AG09319 (cell line): ENCODE measurements at places on chromosomes 12 and 14.
A peak's percentile ranks its signal among the peaks of the same experiment; 100 is the strongest.

- no peak for DNase-seq
Observed at GRCh38 chr12:121166356-121166755, 33.7 kb downstream of the P2RX7 start.

GRCh38 chr12:104638218-104638850, 181.6 kb downstream of the CHST11 start:
- DNase-seq: no peak

- no peak for DNase-seq
Observed at GRCh38 chr12:12734054-12734453, 16.9 kb downstream of the CDKN1B start.

DNA sequence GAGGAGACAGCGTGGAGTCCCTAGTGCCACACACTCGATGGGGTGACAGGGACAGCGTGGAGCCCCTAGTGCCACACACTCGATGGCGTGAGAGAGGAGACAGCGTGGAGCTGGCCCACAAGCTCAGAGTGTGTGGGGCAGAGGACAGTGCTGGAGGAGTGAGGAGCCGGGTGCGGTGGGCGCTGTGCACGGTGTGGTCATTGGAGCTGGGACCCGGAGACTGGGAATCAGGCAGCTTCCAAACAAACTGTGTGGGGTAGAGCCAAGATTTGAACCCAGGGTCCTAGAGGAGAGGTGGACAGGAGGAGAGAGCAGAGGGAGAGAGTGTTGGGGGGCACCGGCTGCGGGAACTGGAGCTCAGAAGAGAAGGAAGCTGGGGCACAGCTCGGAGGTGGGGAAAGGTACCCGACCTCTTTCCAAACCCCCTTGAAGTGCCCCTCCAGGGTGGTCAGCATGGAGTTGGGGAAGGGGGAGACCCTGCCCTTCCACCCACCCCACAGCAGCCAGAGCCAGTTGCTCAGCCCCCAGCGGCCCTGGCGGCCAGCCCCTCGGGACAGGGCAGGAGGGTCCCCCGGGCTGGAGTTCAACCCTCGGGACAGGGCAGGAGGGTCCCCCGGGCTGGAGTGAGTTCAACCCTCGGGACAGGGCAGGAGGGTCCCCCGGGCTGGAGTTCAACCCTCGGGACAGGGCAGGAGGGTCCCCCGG, 91.0 kb downstream of the NOC4L start:
- no peak for DNase-seq

DNA sequence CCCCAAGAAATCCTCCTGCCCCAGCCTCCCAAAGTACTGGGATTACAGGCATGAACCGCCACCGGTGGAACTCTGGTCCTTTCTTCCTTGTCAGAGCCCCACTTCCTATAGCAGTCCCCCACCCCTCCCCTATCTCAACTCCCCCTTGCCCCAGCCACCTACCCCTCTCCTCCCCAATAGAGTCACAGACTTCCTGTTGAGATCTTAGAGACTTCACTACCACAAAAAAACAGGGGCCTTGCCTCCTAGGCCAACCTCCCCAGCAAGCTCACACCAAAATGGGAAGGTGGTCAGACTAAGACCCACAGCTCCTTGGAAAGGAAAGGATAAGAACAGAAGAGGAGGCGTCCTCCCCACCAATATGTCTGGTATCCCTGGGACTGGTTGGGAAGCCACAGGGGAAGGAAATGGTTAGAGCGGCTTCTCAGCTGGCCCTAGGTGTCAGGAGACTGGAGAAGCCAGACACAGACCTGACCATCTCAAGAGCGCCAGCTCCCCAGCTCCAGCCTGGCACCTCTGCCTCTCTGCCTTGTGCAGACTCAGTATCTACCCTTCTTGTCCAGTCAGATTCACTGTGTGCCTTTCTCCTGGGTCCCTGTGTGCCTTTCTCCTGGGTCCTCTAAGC, 8.5 kb downstream of the ITGB7 start:
- no peak for DNase-seq

- DNase-seq: peak; percentile 64
Observed at GRCh38 chr12:14952299-14952921, 9.0 kb downstream of the ARHGDIB start.

- DNase-seq: no peak
Observed at GRCh38 chr14:32571995-32572866, 243.1 kb downstream of the AKAP6 start.

GRCh38 chr12:14366209-14367039, 942 bp downstream of the ATF7IP start:
- DNase-seq: peak; percentile 10

DNA sequence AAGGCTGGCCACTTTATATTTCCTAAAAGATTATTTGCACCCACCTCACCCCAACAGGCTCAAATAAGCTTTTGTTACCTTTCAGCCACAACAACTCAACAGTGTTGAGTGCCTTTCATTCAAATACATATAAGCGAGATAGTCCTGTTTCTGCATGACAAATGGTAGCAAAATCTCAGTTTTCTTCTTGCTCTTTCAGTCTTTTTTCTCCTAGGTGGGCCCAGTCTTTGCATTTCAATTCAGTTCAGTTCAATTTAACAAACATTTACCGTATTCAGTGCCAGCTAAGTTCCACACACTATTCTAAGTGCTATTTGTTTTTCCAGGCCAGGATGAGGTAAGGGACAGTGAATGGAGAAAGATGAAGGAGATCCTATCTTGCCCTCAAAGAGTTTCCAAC, 25.9 kb upstream of the BMP4 start:
- no peak for DNase-seq

- DNase-seq: no peak
Observed at GRCh38 chr12:47636908-47637780, 68.7 kb downstream of the RPAP3 start.

DNA sequence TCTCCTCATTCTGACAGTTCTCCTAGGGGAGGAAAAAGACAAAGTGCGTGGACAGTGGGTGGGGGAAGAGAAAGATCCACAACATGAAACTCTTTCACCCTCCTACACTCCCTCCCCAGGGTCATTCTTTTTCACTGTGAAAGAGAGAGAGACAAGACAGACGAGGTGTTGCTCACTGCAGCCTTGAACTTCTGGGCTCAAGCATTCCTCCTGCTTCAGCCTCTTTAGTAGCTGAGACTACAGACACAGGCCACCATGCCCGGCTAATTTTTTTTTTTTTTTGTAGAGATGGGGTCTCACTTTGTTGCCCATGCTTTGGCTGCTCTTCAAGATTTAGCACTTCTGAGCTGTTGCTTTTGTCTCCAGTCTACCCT, 2.7 kb downstream of the GPX2 start:
- DNase-seq: no peak

DNA sequence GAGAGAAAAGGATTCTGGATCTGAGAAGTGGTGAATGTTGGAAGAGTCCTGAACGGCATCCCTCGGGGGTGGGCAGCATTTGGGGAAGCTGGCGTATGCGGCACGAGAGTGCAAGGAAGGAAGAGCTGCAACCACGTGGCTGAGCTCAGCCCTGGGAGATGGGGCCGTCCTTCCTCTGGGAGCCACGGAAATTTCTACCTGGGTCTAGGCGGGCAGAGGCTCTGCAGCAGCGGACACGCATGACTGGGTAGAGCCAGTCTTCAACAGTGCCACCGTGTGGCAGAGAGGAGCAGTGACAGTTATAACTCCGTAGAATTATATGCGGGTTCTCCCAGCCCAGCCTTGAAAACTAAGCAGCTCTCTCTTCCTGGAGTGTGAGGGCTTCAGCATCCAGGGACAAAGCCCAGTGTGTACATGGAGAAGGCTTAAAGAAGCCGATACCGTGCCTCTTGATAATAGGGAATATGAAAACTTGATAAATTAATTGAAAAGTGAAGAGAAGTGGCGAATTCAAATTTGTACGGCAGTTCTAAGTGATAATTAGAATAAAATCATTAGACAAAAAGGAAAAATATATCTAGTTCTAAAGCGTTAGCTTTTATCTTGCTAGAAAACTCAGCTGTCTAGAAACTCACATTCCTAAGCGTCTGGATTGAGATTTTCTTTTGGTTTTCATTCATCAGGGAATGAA, 82.9 kb upstream of the STXBP6 start:
- DNase-seq: no peak

DNA sequence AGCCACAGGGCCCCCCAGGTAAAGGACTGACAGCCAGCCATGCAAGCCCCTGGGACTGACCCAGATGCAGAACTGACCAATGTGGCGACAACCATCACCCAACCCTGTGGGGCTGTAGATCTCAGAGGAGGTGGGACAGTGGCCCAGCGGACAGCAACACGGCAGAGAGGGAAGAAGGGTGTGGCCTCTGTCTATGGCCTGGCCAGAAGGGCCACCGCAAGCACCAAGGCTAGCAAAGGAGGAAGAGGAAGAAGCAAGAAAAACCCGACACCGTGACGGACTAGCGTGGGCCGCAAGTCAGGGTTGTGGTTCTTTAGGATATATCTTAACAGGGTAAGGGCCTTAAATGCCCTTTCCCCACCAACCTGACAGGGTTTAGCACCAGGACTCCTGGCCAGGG, 71.2 kb downstream of the ITPK1 start:
- DNase-seq: no peak

GRCh38 chr12:27899151-27899661, 73.3 kb downstream of the PTHLH start:
- peak; percentile 73 for DNase-seq

DNA sequence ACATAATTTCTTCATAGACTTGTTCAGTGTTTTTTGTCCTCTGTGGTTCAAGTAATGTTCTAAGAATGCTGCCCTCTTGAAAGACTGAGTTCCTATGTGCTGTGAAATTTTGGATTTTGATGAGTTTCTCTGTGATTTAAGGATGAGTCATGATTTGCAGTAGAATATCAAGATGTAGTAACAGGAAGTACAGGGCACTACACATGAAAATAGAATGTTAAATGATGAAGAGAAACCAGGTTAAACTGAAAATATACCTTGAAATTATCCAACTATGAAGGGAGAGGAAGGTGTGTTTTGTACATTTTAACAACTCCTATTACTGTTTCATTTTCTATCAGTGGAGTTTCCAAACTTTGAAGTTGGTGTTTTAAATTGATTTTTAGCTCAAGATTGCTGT, 4.8 kb downstream of the ELK3 start:
- DNase-seq: no peak

DNA sequence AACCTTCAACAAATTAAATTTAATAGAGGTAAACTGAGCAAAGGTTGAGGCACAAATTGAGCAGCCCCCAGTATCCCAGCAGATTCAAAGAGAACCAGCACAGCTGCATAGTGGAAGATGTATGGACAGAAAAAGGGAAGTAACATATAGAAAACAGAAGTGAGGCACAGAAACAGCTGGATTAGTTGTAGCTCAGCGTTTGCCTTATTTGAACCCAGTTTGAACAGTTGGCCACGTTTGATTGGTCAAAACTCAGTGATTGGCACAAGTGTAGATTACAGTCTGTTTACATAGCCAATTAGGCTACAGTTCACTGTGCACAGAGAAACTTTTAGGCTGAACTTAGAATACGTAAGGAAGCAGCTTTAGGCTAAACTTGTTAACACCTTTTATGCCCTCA, 315.5 kb downstream of the RMST start:
- no peak for DNase-seq

GRCh38 chr14:81123811-81124210, 96.9 kb downstream of the GTF2A1 start:
- DNase-seq: no peak

- no peak for DNase-seq
Observed at GRCh38 chr12:92732216-92732615, 29.4 kb downstream of the PLEKHG7 start.

DNA sequence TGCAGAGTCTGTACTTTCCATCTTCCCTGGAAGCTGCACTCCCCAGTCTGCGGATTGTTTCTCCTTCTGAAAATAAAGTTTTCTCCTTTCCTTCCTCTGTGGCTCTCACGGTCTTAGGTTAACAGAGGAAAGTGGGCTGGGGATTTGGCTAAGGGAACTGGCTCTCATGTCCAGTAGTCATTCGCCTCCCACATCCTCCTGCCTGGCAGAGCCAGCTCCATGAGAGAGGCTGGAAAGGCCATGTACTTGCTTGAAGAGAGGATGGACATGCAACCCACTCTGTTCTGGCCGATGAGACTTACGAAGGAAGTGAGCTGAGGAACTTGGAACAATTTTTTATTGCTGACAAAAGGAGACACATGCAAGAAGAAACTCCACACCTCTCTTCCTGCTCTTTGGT, 18.9 kb upstream of the RGS6 start:
- DNase-seq: no peak

- DNase-seq: no peak
Observed at GRCh38 chr14:88584451-88584850, 21.6 kb downstream of the ZC3H14 start.

- no peak for DNase-seq
Observed at GRCh38 chr12:48678551-48679185, 3.4 kb downstream of the KANSL2 start.

DNA sequence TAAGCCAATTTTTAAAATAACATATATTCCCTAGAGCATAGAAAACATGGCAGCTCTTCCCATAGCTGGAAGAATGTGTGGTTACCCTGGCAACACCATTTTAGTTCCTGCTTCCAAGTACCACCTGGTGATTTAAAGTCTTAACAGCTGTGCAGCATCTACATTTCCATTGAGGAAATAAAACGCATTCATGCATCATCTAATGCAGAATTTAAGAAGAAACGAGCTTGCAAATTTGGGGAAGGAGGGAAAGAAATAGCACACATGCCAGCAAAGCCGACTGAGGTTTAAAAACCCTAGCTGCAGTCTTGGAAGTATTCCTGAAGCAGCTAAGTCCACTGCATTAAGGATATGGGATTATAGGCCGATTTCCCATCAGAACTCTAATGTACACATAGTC, 22.8 kb upstream of the SLC38A2 start:
- DNase-seq: no peak

DNA sequence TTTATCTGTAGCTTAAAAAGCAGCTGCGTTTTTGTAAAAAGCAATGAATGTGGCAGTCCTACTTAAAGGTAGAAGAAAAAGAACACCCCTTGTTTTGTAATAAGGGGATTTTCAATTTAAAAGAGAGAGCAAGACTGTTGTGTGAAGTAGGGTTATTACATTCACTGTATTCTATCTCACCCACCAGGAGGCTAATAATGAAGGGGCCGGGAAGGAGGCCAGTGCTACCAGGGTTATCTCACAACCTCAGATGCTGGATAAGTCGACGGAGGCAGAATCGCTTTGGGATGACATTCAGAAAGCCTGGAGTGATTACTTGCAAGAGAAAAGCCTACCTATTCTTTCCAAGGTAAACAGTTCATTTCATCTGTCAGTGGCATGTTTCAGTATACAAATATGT, 97.7 kb downstream of the RMST start:
- DNase-seq: no peak

DNA sequence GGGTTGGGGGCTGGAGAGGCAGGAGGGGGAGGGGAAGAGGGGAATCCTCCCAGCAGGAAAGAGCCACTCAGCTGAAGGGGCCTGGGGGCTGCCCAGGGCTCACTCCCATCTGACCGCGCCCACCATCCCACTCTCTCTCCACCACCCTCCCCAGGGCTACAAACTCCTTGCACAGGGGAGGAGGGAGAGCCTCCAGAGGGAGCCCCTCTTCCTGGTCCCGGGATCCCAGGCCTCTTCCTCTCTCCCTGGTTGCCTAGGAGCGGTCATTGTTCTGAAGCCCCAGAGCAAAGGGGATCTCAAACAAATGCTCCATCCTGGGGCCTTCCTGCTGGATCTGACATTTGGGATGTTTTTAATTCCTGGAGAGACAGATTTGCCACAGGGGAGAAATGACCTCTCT, 39.8 kb upstream of the DLK1 start:
- DNase-seq: no peak

- DNase-seq: no peak
Observed at GRCh38 chr14:59398841-59399240, 66.3 kb downstream of the GPR135 start.

GRCh38 chr14:36522347-36522971, 2.4 kb upstream of the NKX2-1 start:
- no peak for DNase-seq
